ENCODE measurements at places on chromosomes 1 and 21. TPM values are rescaled to one million over a fixed set of nuclear protein-coding genes. Genes with fewer than 3 reads are reported as not detected.

TCHHL1 gene
- total RNA-seq: not detected

CACHD1 gene
- total RNA-seq: 7.1 TPM

FNDC10 gene
- total RNA-seq: 0.28 TPM

- H3K27me3 ChIP-seq: no peaks in the 10 kb centered on the region
- no peaks in the 10 kb centered on the region for H3K4me1 ChIP-seq
- peak overlapping the region; percentile 18 for H3K27ac ChIP-seq
- peak; percentile 26 for DNase-seq
- H3K36me3 ChIP-seq: no peaks in the 10 kb centered on the region
Observed at GRCh38 chr1:35717911-35718476, 690 bp downstream of the C1orf216 start.

GRCh38 chr1:150575518-150576366 is 3.7 kb downstream of the MCL1 start:
- peak overlapping the region; percentile 95 for H3K4me3 ChIP-seq
- H3K36me3 ChIP-seq: no peaks in the 10 kb centered on the region
- H3K4me1 ChIP-seq: peaks cover 53% of the 10 kb centered on the region
- DNase-seq: no peak
- H3K27me3 ChIP-seq: no peaks in the 10 kb centered on the region
- peak overlapping the region; percentile 99 for H3K27ac ChIP-seq

HSD11B1 gene
- total RNA-seq: 1.4 TPM

GRCh38 chr1:29677028-29678024 is 441.0 kb downstream of the PTPRU start:
- H3K27ac ChIP-seq: no peak overlapping the region
- peaks cover 3% of the 10 kb centered on the region for H3K4me1 ChIP-seq
- no peak for DNase-seq
- H3K4me3 ChIP-seq: no peak overlapping the region
- no peaks in the 10 kb centered on the region for H3K27me3 ChIP-seq
- H3K36me3 ChIP-seq: no peaks in the 10 kb centered on the region

BRINP3 gene
- total RNA-seq: not detected

CAPN8 gene
- total RNA-seq: 1.2 TPM

DNA sequence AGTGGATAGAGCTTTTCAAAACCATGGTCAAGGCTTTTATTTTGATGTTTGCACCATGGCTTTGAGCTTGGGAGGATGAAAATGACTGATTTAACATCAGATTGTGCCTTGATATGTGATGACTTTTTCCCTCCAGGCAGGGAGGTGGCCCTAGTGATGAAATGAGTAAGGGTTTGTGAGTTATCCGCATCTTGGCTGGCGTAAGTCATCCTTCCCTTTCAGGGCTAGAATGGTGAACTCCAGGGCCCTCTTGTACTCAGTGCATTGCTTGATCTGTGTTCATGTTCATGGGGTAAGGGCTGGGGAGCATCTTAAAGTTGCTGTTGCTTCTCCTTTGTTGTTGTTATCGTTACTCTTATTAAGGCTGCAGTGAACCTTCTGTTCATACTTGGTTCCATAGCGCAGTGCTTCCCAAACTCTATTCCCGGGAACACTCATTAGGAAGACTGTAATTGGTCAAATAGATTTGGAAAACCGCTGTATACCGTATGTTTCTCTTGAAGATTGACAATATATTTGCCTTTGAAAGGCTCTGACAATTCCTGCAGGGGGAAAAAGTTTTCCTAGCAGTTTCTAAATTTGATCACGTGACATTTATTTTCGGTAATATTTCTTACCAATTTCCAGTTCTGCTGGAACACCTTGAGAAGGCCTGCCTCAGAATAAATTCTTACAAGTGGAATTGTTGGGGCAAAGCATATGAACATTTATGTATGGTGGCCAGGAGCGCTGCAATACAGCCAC is 23.1 kb downstream of the GPR137B start:
- no peaks in the 10 kb centered on the region for H3K4me1 ChIP-seq
- no peaks in the 10 kb centered on the region for H3K36me3 ChIP-seq
- no peaks in the 10 kb centered on the region for H3K27me3 ChIP-seq
- H3K27ac ChIP-seq: no peak overlapping the region
- DNase-seq: no peak
- no peak overlapping the region for H3K4me3 ChIP-seq

TRABD2B gene
- total RNA-seq: 3.2 TPM

DNA sequence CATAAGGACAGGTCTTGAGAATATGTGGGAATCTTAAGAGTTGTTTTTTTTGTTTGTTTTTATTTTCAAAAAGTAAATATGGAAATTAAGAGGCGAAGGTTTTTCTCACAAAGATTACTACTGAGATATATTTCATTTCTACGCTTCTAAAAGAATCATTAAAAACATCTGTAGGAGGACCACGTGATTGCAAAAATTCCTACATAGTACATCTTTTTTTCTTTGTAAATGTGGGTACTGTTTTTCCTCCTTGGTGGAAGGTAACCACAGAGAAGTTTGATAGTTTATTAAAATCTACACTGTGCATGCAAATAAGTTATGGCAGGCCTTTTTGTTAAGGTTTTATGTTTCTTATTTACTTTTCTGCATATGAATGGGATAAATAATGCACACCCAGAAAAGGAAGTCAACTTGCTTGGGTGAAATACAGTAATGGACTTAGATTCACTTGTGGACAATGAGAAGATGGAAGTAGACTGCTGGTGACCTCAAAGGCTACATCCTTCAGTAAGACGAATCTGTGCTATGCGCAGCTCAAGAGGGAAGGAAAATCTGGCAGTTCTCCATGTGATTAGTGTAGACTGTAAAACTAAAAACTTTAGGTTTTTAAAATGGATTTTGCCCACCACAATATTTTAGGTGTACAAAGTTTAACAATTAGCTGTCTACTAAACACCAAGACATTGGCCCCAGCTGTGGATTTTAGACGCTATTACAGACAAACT is 2.0 kb downstream of the AK5 start:
- no peaks in the 10 kb centered on the region for H3K27me3 ChIP-seq
- no peak overlapping the region for H3K27ac ChIP-seq
- no peak for DNase-seq
- H3K36me3 ChIP-seq: no peaks in the 10 kb centered on the region
- no peak overlapping the region for H3K4me3 ChIP-seq
- H3K4me1 ChIP-seq: no peaks in the 10 kb centered on the region

DNA sequence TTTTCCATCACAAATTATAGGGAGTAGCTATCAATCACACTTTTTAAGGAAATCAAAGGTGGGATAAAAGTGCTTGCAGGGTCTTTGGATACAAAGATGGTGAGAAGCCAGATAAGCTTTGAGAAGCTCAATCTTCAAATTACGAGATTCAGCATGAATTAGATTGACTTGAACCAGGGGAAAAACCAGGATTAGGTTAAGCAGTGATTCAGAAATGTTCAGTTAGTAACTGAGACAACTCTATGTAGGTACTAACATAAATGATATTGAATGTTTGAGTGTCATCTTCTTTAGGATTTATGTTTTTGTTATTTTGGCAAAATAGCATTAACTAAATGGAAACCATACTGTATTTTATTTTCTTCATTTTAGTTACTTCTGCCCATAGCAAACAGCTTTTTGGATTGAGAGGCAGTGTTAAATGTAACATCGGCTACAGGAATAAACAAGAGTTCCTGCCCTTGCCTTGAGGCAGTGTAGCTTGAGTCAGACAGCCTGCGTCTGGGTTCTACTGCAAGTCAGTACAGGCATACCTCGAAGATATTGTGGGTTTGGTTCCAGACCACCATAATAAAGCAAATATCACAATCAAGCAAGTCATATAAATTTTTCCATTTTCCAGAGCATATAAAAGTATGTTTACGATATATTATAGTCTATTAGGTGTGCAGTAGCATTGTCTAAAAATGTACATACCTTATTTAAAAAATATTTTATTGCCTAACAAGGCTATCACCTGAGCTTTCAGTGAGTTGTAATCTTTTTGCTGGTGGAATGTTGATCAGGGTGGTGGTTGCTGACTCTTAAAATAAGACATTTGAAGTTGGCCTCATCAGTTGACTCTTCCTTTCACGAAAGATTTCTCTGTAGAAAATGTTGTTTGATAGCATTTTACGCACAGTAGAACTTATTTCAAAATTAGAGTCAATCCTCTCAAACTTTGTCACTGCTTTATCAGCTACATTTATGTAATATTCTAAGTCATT is 36.9 kb upstream of the BACH1 start:
- H3K36me3 ChIP-seq: no peaks in the 10 kb centered on the region
- no peak overlapping the region for H3K27ac ChIP-seq
- H3K4me3 ChIP-seq: no peak overlapping the region
- no peaks in the 10 kb centered on the region for H3K4me1 ChIP-seq

DNA sequence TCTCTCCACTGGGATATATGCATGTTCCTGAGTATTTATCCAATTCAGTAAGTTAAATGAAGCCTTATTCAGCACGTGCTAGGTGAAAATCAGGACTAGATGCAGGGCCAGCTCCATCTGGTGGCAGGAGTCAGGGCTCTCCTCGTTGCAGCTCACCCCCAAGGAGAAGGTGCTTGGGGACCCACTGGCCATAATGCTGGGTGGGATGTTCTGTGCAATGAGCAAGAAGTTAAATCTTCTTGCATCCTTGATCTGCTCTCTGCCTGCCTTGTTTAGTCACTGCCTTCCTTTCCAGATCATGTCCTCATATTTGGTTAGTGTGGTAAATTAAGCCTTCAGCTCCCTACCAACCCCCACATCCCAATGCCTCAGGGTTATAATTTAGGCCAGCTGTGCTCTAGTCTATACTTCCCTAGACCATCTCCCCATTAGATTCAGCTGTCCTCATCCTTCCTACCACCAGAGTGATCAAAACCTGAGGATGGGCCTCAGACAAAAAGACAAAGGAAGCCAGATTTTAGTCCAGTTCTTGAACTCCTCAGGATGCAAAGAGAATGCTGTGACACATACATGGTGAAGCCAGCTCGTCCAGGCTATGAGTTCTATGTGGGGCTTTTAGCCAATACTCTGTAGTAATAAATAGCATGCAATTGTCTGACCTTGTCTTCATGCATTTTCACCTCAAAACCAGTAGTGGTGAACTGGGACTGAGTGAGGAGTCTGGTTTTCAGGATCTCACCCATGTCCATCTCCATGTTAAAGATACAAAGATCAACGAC is 55.9 kb downstream of the SEC16B start:
- peak; percentile 49 for DNase-seq
- H3K27ac ChIP-seq: no peak overlapping the region
- no peak overlapping the region for H3K4me3 ChIP-seq
- H3K36me3 ChIP-seq: no peaks in the 10 kb centered on the region

DNA sequence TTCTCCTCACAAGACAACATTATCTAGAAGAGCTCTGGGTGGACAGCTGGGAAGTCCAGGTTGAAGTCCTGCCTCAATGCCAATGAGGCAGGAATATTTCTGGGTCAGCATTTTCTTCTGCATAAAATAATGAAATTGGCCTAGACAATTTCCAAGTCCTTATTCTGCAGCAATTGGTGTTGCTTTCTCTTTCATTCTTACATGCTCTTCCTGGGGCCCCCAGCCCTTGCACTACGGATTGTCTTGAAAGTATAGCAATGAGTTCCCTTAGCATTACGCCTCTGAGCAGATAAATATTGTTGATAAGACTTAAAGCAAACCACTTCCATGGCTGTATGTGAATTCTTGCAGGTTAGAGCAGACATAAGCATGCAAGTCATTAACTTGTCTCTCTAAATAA is 188.5 kb downstream of the TGFBR3 start:
- DNase-seq: no peak
- no peaks in the 10 kb centered on the region for H3K36me3 ChIP-seq
- H3K27ac ChIP-seq: no peak overlapping the region
- no peaks in the 10 kb centered on the region for H3K27me3 ChIP-seq
- H3K4me1 ChIP-seq: peaks cover 22% of the 10 kb centered on the region

MPZ gene
- 1.5 TPM for total RNA-seq

DNA sequence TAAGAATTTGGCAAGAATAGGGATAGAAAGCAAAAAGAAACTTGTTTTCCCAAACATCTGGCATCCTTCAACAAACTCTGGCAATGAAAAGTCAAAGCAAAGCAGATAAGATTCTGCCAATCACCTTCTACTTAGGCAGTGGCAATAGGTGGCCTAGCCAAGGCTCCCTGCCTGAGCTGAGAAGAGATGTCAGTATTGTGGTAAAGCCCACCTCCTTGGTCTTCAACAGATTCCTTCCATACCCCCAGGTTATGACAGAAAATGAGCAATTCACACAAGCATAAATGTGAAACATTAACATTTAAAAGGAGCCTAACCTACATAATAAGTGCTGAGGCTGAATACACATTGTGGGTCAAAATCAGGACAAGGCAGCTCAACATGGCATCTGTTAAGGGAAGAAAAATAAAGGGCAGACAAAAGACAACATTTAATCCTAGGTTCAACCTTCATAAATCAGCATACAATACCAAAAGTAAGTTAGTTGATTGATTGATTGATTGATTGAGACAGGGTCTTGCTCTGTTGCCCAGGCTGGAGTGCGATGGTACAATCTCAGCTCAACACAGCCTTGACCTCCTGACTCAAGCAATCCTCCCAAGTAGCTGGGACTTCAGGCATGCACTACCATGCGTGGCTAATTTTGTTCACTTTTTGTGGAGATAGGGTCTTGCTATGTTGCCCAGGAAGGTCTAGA is 123.1 kb downstream of the AKT3 start:
- peaks cover 3% of the 10 kb centered on the region for H3K4me1 ChIP-seq
- no peak for DNase-seq
- H3K27me3 ChIP-seq: no peaks in the 10 kb centered on the region
- no peaks in the 10 kb centered on the region for H3K36me3 ChIP-seq

- H3K4me3 ChIP-seq: no peak overlapping the region
- H3K27ac ChIP-seq: no peak overlapping the region
- H3K27me3 ChIP-seq: no peaks in the 10 kb centered on the region
- H3K36me3 ChIP-seq: no peaks in the 10 kb centered on the region
- peaks cover 23% of the 10 kb centered on the region for H3K4me1 ChIP-seq
Observed at GRCh38 chr1:205805082-205805711, 7.8 kb downstream of the SLC41A1 start.

GRCh38 chr1:209650454-209650853 is 1.8 kb downstream of the LAMB3 start:
- H3K36me3 ChIP-seq: no peaks in the 10 kb centered on the region
- no peak overlapping the region for H3K4me3 ChIP-seq
- H3K27me3 ChIP-seq: no peaks in the 10 kb centered on the region
- H3K27ac ChIP-seq: no peak overlapping the region
- peaks cover 56% of the 10 kb centered on the region for H3K4me1 ChIP-seq
- no peak for DNase-seq

GRCh38 chr1:63675420-63675931 is 82.3 kb downstream of the PGM1 start:
- no peaks in the 10 kb centered on the region for H3K4me1 ChIP-seq
- H3K27ac ChIP-seq: peak overlapping the region; percentile 67
- H3K27me3 ChIP-seq: no peaks in the 10 kb centered on the region
- H3K36me3 ChIP-seq: no peaks in the 10 kb centered on the region

DNA sequence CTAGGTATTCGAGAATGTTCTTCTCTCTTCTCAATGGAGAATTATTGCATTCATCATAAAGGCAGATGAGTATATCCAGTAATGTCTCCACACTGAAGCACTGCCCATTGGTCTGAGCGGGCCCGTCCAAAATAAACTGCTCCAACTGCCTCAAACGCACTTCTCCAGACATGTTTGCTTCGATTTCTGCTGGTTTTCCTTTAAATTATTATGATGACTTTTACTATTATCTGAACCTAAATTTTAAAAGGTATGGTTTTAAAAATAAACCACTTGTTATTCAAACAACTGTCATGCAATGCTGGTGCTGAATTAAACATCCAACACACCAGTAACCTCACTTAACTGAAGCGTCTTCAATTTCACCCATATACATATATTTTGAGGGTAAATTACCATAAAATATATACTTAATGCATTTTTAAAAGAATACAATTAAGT is 1.3 kb downstream of the CDC42BPA start:
- H3K27me3 ChIP-seq: no peaks in the 10 kb centered on the region
- peaks cover 23% of the 10 kb centered on the region for H3K4me1 ChIP-seq
- peak overlapping the region; percentile 96 for H3K4me3 ChIP-seq
- no peak for DNase-seq
- H3K36me3 ChIP-seq: no peaks in the 10 kb centered on the region

Measured in pancreas (tissue), 10 donors.